ENCODE measurements at places on chromosomes 3 and 15. TPM values are rescaled to one million over a fixed set of nuclear protein-coding genes. Genes with fewer than 3 reads are reported as not detected.
A peak's percentile ranks its signal among the peaks of the same experiment; 100 is the strongest.

The LIPH gene
- 1.8 TPM for total RNA-seq

The MAGEL2 gene
- not detected for total RNA-seq

The KIF15 gene
- 5.1 TPM for total RNA-seq

The CHL1 gene
- total RNA-seq = not detected

The HYKK gene
- 4.4 TPM for total RNA-seq

The SI gene
- not detected for total RNA-seq

The ZPLD1 gene
- total RNA-seq = 0.11 TPM

GRCh38 chr3:1375145-1375544 lies 282.3 kb downstream of the CNTN6 start:
- H3K4me1 ChIP-seq = no peaks in the 10 kb centered on the region
- peaks cover 3% of the 10 kb centered on the region for H3K36me3 ChIP-seq
- no peak for DNase-seq
- H3K27ac ChIP-seq = no peak overlapping the region
- peaks cover 2% of the 10 kb centered on the region for H3K27me3 ChIP-seq

DNA sequence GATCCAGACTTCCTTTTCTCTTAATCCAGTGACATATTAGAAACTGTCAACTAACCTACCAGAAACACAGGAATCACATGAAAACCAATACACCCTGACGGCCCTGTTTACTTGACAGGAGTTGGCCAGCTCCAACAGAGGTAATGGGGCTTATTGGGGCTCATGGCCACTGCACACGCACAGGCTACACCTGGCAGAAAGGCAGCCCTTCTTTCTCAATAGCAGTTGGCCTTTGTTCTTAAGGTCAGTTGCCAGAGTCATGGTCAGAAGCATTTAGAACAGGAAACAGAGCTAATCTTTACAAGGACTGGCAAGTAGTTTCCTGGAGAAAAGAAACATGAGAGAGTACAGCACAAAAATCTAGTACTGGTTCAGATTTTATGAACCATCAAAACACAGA lies 181.8 kb downstream of the MAGI1 start:
- H3K27ac ChIP-seq = no peak overlapping the region
- no peak overlapping the region for H3K4me3 ChIP-seq
- peaks cover 2% of the 10 kb centered on the region for H3K27me3 ChIP-seq
- no peak for DNase-seq
- no peaks in the 10 kb centered on the region for H3K36me3 ChIP-seq

DNA sequence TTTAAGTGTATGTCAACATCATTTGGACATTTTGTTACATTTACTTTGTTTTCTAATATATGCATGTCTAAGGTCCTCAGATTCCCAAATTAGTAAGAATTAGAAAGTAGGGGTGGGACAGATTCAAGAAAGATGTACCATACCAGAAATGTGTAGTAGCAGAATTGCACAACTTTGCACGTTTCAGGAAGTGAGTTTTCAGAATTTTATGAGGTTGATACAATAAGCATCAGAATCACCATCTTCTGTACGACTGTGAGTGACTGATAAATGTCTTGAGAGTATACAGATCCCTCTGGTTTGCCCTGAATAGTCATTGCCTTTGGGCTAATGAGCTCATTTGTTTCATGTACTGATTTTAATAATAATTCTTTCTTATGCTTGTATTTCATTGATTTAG lies 9.3 kb downstream of the ARIH2 start:
- H3K4me1 ChIP-seq = peaks cover 55% of the 10 kb centered on the region
- DNase-seq = no peak
- H3K4me3 ChIP-seq = no peak overlapping the region
- peaks cover 2% of the 10 kb centered on the region for H3K27me3 ChIP-seq

GRCh38 chr3:56423661-56424099 lies 44.6 kb downstream of the ERC2 start:
- no peak overlapping the region for H3K4me3 ChIP-seq
- H3K4me1 ChIP-seq = no peaks in the 10 kb centered on the region
- no peak for DNase-seq
- peaks cover 2% of the 10 kb centered on the region for H3K27me3 ChIP-seq

DNA sequence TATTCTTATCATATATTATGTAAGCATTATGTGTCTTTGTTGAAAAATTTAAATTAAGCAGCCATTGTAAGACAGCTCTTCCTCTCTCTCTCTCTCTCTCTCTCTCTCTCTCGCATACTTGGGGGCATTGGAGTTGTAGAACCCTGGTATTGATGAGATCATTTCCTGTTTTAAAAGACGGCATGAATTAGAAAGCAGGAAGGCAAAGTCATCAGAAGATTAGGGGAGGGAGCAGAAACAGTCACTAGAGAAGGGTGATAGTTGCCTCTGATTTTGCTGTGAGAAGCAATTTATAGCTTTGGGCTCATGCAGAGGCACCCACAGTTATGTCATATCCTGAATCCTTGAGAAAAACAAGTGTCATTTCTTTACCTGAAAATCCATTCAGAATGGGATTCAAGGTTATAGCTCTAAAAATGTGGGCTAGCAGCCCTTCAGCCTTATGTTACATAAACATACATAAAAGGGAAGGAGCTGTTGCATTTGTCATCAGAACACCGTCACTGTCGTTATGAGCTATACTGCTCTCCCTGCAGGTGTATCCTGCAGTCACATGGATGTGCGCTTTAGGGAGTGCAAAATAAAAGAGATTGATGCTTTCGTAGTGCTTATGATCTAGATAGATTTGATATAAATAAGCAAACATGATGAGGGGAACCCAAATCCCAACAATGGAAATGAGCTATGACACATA lies 213.8 kb downstream of the NR1D2 start:
- H3K36me3 ChIP-seq = no peaks in the 10 kb centered on the region
- no peak for DNase-seq
- peaks cover 72% of the 10 kb centered on the region for H3K4me1 ChIP-seq
- no peak overlapping the region for H3K27ac ChIP-seq

DNA sequence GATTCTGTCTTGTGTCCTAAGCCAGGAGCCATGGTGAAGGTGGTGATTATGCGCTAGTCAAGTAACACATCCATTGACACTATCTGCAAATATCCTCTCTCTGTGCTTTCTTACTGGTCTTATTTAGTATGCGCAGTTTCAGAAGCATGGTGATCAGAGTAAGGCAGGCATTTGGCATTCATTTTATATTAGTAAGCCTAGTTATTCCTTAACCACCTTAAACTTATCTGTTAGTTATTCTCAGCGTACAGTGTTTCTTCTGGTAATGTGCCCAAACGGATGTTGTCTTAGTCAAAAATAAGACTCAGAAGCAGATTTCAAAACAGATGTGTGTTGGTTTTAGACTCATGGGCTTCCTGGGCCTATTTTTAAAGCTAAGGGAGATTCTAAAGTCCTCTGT lies 329.2 kb downstream of the GRM7 start:
- no peak overlapping the region for H3K4me3 ChIP-seq
- H3K36me3 ChIP-seq = no peaks in the 10 kb centered on the region
- H3K27ac ChIP-seq = no peak overlapping the region
- H3K4me1 ChIP-seq = no peaks in the 10 kb centered on the region

DNA sequence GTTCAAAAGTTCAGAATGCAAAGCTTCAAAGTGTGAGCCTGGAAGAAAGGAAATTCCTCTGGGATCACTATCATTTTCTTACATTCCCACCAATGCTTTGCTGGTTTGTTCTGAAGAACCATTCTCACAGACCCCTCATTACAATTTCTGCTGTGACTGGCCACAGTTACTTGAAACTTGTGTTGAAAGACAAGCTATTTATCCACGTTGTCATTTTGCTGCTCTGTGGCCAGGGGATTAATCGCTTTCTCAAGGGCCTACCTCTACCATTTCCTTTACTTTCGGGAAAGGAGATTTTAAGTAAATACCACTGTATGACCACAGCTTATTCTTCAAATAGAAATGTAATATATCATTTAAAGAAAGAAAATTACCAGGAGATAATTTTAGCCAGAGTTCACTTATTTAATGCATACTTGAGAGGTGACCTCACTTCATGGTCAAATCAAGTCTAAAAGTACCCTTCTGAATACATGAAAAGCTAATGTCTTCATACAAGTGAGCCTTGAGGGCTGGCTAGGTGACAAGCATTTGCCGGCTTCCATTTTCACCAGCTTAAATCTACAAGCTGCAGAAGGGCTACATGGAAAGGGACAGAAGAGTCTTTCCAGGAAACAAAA lies 69.8 kb upstream of the ROBO2 start:
- no peak overlapping the region for H3K4me3 ChIP-seq
- H3K36me3 ChIP-seq = no peaks in the 10 kb centered on the region
- H3K27me3 ChIP-seq = no peaks in the 10 kb centered on the region
- DNase-seq = no peak

DNA sequence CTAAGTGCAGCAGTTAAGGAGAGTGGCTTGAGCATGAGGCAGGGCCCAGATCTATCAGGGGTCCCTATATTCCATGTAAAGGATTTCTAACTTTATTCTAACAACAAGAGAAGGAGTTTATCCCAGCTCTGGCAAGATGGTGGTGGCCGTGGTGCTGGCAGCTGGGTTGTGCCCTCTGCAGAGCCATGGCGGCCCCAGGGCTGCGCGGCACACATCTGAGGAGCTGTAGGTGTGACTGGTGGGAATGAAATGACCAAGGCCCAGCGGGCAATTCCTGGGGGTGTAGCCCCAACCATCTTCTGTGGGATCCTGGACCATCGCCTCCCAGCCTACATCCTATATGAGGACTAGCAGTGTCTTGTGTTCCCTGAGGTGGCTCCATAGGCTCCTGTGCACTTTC lies 263.5 kb downstream of the CNTN4 start:
- H3K27ac ChIP-seq = no peak overlapping the region
- no peaks in the 10 kb centered on the region for H3K4me1 ChIP-seq
- no peak for DNase-seq
- no peaks in the 10 kb centered on the region for H3K36me3 ChIP-seq

DNA sequence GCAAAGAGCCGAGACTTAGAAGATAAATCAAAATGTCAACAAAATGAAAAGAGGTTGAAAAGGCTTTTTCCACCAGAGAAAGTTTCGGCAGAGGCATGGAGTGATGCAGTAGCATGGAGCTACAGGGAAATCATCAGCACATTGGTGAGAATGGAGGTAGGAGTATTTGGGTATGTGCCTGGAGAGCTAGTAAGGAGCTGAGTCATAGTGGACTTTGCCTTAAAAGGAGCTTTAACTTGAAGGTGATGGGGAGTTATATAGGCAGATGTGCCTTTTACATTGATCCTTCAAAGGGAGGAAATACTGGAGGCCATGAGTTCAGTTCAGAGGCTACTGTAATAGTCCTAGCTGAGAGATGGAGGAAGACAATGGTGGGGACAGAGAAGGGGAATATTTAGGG lies 44.3 kb downstream of the IL5RA start:
- H3K4me3 ChIP-seq = no peak overlapping the region
- no peak overlapping the region for H3K27ac ChIP-seq
- H3K27me3 ChIP-seq = peaks cover 1% of the 10 kb centered on the region
- H3K4me1 ChIP-seq = no peaks in the 10 kb centered on the region
- no peaks in the 10 kb centered on the region for H3K36me3 ChIP-seq

DNA sequence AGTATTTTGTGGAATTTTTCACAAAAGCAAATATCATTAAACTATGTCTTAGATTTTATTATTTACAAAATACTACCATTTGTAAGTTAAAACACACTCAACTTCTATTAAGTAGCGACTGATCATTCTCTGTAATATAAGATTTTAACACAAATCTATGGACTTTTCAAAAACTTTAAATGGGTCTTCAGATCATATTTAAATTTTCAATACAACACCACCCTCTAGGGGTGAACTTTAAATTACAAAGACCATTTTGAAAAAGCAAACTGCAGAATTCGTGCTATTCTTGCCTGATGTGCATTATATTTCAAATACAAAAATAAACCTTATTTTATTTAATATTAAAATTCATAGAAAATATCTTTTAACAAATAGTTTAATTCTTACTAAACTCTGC lies 8.2 kb upstream of the VGLL4 start:
- no peak overlapping the region for H3K4me3 ChIP-seq
- no peak overlapping the region for H3K27ac ChIP-seq
- DNase-seq = peak; percentile 44
- H3K36me3 ChIP-seq = no peaks in the 10 kb centered on the region

- H3K36me3 ChIP-seq = peaks cover 5% of the 10 kb centered on the region
- DNase-seq = no peak
- no peak overlapping the region for H3K27ac ChIP-seq
- no peak overlapping the region for H3K4me3 ChIP-seq
- H3K27me3 ChIP-seq = no peaks in the 10 kb centered on the region
Measured at GRCh38 chr15:55457401-55458022, 49.2 kb downstream of the PIERCE2 start.

- no peak for DNase-seq
- no peaks in the 10 kb centered on the region for H3K36me3 ChIP-seq
- no peak overlapping the region for H3K4me3 ChIP-seq
- H3K4me1 ChIP-seq = no peaks in the 10 kb centered on the region
- peaks cover 2% of the 10 kb centered on the region for H3K27me3 ChIP-seq
Measured at GRCh38 chr3:97994328-97994945, 22.2 kb upstream of the RIOX2 start.

- peaks cover 64% of the 10 kb centered on the region for H3K27me3 ChIP-seq
- no peak overlapping the region for H3K27ac ChIP-seq
- DNase-seq = no peak
- H3K4me1 ChIP-seq = peaks cover 39% of the 10 kb centered on the region
- peak overlapping the region; percentile 37 for H3K4me3 ChIP-seq
Measured at GRCh38 chr3:27720899-27721716, 1.0 kb downstream of the EOMES start.

DNA sequence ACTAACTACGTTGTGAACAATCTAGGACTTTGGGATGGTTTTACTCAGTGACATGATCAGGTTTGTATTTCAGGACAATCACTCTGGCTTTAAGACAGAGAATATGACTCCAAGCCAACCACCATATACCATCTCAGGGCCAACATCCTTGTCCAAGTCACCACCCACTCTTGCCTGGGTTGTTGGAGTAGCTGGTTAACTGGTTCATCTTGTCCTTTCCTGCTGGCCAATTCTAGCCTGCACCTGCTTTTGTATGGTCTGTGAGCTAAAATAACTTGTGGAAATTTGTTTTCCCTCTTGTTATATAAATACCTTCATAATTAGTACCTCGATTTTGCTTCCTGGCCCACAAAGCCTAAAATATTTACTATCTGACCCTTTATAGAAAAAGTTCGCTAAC lies 306.8 kb upstream of the STT3B start:
- no peak overlapping the region for H3K27ac ChIP-seq
- no peaks in the 10 kb centered on the region for H3K36me3 ChIP-seq
- no peak for DNase-seq

DNA sequence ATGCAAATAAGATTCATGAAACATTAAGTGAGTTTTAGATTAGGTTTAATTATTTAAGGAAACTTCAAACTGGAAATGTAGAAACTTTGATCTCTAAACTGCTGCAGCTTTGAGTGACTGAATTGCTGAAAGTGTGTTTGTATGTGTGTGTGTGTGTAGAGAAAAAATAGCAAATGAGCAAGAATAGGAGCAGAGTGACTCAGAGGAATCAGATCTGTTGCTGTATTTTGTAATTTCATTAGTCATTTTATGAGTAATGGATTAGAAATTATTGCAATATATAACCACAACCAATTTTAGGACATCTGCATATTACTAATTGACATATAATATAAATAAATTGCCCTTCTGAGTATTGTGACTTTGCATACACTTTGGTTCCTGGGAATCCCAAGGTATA lies 52.8 kb upstream of the SLC9A9 start:
- H3K4me1 ChIP-seq = peaks cover 7% of the 10 kb centered on the region
- no peak overlapping the region for H3K27ac ChIP-seq
- no peak overlapping the region for H3K4me3 ChIP-seq
- no peaks in the 10 kb centered on the region for H3K27me3 ChIP-seq
- DNase-seq = peak; percentile 78

GRCh38 chr3:156617145-156617544 lies 57.2 kb upstream of the TIPARP start:
- DNase-seq = no peak
- peaks cover 74% of the 10 kb centered on the region for H3K4me1 ChIP-seq
- no peaks in the 10 kb centered on the region for H3K27me3 ChIP-seq
- peak overlapping the region; percentile 27 for H3K27ac ChIP-seq
- no peaks in the 10 kb centered on the region for H3K36me3 ChIP-seq
- H3K4me3 ChIP-seq = no peak overlapping the region

- no peaks in the 10 kb centered on the region for H3K36me3 ChIP-seq
- H3K4me1 ChIP-seq = peaks cover 17% of the 10 kb centered on the region
- peak; percentile 21 for DNase-seq
Measured at GRCh38 chr3:161854232-161854771, 357.7 kb downstream of the OTOL1 start.

All from HFFc6 (cell line).